ENCODE measurements at places on chromosomes 11 and 22. TPM values are rescaled to one million over a fixed set of nuclear protein-coding genes. Genes with fewer than 3 reads are reported as not detected.

DNA sequence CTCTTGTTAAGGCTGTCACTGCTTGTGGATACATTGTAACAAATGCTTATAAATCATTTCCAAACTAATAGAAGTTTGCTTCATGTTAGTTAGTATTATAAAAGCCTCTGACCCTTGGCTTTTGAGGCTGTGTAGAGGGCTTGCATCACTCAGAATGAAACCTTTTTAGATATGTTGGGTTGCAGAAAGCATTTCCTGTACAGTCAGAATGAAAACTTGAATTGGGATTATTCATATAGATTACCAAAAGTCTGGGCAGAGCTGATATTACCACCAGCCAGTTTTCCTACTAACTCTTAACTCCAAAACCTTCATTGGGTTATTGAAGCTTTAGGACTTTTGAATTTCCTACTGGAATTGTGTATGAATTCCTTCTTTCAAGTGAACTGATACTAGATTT lies 12.0 kb downstream of the KMT2A start:
- DNase-seq, result no peak

DNA sequence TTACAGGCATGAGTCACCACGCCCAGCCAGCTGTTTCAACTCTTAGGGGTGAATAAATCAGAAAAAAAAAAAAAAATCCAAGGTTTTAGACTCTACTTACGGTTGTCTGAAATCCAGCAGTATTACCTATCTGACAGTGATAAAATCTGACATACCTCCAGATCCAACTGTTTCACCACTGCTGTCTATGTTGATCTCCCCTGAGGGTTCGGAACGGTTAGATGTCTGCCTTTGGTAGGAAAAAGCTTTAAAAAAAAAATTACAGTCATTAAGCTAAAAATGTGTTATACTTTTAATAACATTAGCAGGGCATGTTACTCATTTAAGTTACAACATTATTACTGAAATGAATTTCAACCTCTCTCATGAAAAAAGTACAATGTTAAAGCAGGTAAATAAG lies 21.1 kb downstream of the NCAPD3 start:
- DNase-seq, result no peak

- no peak for DNase-seq
Measured at GRCh38 chr11:5279471-5280090, 9.8 kb upstream of the HBE1 start.

PDGFD gene
- 0.95 TPM for total RNA-seq

HEPHL1 gene
- not detected for total RNA-seq
